ENCODE measurements at places on chromosomes 4 and X.

DNA sequence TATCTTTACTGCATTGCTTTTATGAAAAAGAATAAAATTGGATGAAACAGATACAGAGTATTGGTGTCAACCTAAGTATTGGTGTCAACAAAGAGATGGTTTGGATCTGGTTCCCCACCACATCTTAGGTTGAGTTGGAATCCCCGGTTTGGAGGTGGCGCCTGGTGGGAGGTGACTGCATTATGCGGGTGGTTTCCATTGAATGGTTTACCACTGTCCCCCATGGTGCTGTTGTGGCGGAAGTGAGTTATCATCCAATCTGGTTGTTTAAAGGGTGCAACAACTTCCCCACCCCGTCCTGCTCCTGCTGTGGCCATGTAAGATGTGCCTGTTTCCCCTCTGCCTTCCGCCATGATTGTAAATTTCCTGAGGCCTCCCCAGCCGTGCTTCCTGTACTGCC is 52.8 kb upstream of the CD99 start:
- no peak for DNase-seq

GRCh38 chr4:7309636-7310390 is 117.5 kb downstream of the SORCS2 start:
- no peak for DNase-seq

DNA sequence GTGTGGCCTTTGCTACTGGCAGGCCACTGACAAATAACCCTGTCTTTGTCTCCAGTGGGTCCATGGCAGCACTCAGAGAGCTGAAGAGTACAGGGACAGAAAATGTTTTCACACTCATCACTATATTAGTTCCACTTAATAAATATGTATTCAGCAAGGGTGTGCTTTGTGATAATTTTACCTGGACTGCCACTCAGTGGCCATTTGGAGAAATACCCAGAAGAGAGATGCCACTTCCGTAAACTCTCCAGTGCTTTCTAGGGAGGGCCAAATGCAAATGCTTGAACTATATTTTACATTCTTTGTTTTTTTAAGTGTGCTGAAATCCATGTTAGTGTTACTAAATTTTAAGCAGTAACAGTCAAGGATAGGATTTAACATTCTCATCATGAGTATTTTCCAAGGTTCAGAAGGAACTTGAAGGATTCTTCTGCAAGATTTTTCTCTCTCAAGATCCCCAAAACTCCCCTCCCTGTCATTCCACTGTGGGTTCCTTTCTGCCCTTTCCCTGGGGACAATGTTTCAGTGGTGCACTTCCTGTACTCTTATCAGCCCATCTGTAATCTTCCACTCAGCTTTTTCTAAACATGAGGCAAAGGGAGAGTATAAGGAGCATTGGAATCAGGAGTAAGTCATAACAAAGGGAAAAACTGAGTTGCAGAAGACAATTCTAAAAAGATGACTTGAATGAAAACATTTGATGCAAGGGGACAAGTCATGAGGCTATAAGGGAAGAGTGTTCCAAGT is 46.0 kb downstream of the TFDP3 start:
- no peak for DNase-seq

GRCh38 chr4:40629401-40630334 is at the start of gene RBM47:
RBM47 (minus strand) TSS chr4:40629864; CDS start chr4:40438893, 190,971 bp downstream.
- peak; percentile 7 for DNase-seq

DNA sequence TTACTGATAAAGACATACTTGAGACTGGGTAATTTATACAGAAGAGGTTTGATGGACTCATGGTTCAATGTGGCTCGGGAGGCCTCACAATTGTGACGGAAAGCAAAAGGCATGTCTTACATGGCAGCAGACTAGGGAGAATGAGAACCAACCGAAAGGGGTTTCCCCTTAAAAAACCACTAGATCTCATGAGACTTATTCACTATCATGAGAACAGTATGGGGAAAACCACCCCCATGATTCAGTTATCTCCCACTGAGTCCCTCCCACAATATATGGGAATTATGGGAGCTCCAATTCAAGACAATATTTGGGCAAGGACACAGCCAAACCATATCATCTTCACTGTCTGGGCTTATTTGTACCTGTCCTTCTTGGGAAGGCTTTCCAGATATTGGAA is 22.8 kb upstream of the MUC7 start:
- no peak for DNase-seq

- no peak for DNase-seq
Observed at GRCh38 chrX:153226344-153227185, 47.5 kb downstream of the MAGEA1 start.

DNA sequence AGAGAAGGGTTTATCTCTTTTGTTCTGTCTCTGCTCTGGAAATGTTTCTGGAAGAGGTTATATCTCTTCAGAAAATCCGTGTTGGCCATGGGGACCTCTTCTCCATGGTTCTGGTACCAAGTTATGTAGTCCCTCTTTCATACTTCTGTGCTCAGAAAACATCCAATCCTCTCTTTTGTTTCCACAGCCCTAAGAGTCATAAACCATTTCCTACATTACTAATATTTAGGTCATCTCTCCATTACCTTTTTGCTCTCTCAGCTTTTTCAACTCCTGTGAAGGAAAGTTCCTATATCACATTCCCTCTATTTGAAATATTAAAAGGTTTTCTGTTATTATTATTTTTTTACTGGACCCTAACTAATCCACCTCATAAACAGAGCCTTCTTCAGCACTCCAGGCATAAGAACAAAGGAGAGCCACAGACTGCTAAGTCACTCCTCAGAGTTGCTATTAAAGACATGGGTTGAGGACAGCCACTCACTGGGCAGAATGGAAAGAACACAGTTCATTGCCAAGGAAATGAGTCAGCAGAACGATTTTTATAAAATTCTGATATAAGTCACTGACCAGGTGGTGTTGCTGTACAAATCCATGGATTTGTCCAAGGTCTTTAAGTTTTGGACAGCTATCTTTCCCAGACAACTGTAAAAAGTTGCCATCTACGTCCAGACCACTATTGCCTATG is 122.4 kb upstream of the NPY2R start:
- no peak for DNase-seq

GRCh38 chrX:7024850-7025249 is 122.7 kb upstream of the STS start:
- DNase-seq = no peak

GRCh38 chrX:53732797-53733196 is 46.3 kb upstream of the HUWE1 start:
- DNase-seq = no peak

GRCh38 chrX:106203315-106203714 is 35.2 kb downstream of the PWWP3B start:
- DNase-seq = no peak

- DNase-seq = no peak
Observed at GRCh38 chr4:1021386-1022050, 10.1 kb downstream of the FGFRL1 start.

DNA sequence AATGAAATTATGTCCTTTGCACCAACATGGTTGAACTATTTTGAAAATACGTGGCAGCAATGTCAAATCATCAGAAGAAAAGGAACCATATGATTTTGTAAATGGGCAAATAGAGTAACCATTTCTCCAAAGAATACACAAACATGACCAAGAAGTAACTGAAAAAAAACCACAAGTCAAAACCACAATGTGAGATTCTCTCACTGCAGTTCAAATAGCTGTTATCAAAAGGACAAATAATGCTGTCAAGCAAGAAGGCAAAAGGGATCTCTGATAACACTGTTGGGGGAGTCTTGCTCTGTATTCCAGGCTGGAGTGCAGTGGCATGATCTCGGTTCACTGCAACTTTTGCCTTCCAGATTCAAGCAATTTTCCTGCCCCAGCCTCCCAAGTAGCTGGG is 280.8 kb upstream of the ZCCHC13 start:
- DNase-seq = no peak

GRCh38 chrX:43141885-43142284 is 363.9 kb upstream of the PPP1R2C start:
- no peak for DNase-seq

DNA sequence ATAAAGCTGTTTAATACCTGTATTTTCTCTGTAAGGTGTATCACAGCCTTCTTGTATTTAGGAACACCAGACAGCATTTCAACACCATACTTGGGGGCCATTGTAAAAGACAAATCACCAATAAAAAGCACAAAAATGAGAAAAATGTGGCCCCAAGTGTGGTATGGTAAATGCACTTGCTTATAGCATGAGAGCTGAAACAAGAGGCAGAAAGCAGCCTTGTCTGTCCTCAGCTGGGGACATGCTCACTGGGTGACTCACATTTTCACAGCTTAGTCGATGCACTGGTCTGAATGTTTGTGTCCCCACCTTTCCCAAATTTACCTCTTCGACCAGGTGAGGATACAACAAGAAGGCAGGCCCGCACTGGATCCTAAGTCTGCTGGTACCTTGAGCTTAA is 639.7 kb upstream of the AGA start:
- no peak for DNase-seq

- no peak for DNase-seq
Observed at GRCh38 chr4:41339812-41340809, 83.4 kb downstream of the UCHL1 start.

- no peak for DNase-seq
Observed at GRCh38 chr4:140739971-140740370, 16.2 kb downstream of the TBC1D9 start.

All from activated T-cell treated with anti-CD3 and anti-CD28 coated beads for 4 hours (primary cell).